Glutamatergic neuron (in vitro differentiated cells): ENCODE measurements at places on chromosomes 5 and 9. TPM values are rescaled to one million over a fixed set of nuclear protein-coding genes. Genes with fewer than 3 reads are reported as not detected.

The ZNF618 gene
- 114 TPM for total RNA-seq

The ASPN gene
- total RNA-seq: not detected

The PAEP gene
- total RNA-seq: not detected

The PCDHB3 gene
- 36.9 TPM for total RNA-seq

The C6 gene
- total RNA-seq: not detected

The LCN9 gene
- total RNA-seq: not detected

The INSL4 gene
- not detected for total RNA-seq

The PTPA gene
- total RNA-seq: 166 TPM

The HSD17B3 gene
- 2.2 TPM for total RNA-seq

The OBP2B gene
- not detected for total RNA-seq

- no peak for DNase-seq
These were observed 569.6 kb downstream of the EBF1 start for GRCh38 chr5:158530115-158530514.

- no peak for DNase-seq
These were observed 7.1 kb downstream of the PRUNE2 start for GRCh38 chr9:76898786-76899185.

- no peak for DNase-seq
These were observed 4.8 kb upstream of the VLDLR start for GRCh38 chr9:2616692-2617377.

- no peak for DNase-seq
These were observed 103.2 kb upstream of the SPATA31D4 start for GRCh38 chr9:81824802-81825730.

GRCh38 chr9:94881023-94881422 lies 154.5 kb downstream of the AOPEP start:
- DNase-seq: no peak

- no peak for DNase-seq
These were observed 367.3 kb upstream of the C9orf72 start for GRCh38 chr9:27940535-27940934.

- DNase-seq: no peak
These were observed 138.1 kb upstream of the WWC1 start for GRCh38 chr5:168153263-168153875.

DNA sequence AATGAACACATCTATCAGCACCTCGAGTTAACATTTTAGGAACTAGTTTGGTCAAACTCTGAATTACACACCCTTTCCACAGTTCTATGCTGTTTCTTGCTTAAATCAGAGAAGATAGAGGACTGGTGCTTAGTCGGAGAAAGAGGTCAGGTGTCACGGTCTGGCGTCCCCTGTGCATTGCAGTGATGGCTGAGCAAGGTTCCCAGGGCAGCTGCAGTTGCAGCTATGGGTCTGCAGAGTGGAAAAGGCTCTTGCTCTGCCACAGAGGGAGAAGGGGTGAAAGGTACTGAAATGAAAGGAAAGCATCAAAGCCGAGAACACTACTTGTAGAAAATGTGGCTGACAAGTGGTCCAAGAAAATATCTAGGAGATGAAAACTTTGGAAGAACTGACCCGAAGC lies 25.2 kb upstream of the SH3RF2 start:
- no peak for DNase-seq

DNA sequence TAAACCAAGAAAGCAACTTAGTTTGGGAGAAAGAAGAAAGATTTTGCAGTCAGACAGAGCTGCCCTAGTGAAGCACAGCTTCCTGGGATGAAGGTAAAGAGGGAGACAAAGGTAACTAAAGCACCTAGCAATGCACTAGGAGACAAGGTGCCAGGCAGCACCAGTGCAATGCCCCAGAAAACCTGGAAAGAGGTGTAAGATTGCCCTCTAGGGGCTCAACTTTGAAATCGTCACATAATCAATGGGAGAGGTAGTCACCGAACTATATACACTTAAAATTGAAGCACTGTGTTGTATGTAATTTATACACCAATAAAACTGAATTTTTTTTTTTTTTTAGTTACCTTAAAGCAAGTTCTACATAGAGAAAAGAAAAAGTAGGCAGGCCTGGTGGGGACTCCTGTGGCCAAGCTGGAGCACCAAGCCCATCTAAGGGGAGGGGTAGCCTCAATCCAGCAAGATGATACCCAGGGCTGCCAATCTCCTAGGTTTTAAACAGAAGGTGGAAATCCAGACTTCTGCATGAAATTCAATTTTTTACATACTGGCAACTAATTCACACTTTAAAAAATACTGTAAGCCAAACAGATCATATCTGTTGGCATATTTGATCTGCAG lies 48.2 kb downstream of the CDK5RAP2 start:
- no peak for DNase-seq

- no peak for DNase-seq
These were observed 104.5 kb upstream of the LHFPL2 start for GRCh38 chr5:78753093-78753531.

DNA sequence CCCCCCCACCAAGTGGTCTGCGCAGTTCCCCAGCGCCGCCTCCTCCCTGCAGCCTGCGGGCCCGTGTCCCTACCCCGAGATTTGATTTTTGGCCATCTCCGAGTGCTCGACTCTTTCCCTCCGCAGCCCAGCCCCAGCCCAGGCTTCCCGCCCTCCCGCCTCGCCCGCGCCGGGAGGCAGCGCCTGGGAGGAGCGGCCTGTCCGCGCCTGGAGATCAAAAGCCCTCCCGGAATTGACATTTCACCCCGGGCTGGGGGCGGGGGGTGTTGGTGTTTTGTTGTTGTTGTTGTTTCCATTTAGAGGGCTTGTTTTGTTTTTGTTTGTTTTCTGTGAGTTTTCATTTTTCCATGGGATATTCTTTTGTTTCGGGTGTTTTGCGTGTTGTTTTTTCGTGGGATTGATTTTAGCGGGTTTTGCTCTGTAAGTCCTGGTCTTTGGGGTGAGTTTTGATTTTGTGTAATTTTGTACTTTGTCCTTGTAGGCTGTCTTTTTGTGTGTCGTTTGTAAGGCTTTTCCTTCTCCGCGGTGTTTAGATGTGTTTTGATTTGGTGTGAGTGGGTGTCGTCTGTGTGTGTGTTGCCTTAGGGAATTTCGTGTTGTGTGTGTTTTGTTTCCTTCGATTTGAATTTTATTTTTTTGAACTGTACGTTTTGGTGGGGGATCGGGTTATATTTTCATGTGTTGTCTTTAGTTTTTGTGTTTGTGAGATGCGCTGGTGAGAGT lies 1.7 kb upstream of the PAX5 start:
- DNase-seq: peak; percentile 67

DNA sequence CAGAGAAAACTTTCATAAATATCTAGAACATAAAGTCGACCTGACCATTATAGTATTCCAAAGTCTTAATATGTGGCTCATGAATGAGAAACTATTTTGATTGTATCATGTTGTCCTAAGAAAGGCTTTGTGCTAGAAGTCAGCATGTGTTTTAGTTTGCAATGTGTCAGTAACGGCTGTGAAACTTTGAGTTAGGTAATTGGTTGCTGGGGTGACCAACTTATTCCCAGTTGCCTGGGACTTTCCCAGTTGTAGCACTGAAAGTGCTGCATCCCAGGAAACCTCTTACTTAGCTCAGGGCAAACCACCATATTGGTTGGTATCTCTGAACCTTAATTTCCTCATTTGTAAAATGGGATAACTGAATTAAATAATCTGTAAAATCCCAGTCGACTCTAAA lies 114.6 kb upstream of the SLC12A2 start:
- no peak for DNase-seq

DNA sequence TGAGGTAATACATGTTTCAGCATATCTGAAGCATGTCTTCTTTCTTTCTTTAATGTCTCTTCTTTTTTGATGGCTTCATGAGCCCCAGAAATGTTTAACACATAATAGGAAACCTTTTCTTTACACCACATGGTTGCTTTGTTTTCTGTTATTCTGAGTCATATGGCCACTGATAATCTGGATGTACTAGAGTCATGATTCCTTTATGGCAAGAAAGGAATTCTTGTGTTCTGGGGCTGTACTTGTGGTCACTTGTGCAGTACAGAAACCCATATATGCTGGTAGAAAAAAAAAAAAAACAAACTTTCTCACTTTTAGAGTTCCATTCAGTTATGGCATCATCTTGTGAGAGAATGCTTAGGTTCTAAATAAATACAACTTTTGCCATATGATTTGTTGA lies 1669.3 kb upstream of the CDH9 start:
- no peak for DNase-seq

DNA sequence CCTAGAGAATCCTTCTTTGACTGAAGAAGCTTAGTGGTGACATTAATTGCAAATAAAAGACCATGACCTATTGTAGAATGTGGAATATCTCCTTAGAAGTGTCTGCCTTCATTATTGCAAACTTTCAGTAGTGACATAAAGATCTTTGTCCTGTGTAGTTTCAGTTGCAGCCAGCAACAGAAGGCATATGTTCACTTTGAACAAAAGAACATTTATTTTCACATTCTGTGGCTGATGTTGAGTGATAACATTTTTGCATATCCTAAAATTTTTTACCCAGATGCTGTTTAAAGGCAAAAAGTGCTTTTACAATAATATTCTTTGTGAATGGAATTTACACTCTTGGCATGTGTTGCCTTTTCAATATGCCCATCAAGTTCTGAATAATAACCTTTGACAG lies 165.9 kb downstream of the TMC1 start:
- DNase-seq: no peak

DNA sequence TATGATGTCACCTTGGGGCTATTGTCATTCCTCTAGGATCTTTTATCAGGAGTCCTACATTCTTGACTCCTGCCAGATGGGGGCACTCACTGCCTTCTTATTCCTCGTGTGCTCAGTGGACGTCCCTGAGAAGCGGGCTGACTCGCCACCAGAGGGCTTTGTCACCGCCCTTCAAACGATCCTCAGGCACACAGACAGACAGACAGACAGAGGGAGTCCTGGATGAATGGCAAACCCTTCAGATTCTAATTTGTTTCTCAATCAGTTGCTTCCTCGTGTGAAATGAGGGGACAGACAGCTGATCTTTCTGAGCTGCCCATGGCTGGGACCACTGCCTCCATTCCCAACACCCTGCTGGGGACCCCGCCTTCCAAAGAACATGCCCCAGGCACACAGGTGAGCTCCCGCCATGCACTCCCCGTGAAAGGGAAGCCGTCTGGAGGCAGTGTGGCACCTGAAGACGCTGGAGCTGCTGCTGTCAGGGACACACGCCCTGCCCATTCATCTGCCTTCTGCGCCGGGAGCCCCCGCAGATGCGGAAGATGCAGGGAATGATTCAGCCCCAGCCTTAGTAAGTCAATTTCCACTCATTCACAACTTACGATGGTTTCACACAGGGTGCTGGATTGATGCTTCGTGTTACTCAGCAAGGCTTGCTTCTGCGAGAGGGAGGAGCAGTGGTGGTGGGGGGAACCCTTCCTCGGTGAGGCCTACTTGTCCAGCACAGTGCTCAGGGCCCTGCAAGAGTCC lies 24.9 kb upstream of the SH3PXD2B start:
- peak; percentile 75 for DNase-seq

GRCh38 chr5:157241483-157241882 lies 24.4 kb upstream of the CYFIP2 start:
- no peak for DNase-seq

GRCh38 chr5:172454358-172455086 lies at the start of gene SH3PXD2B:
Gene SH3PXD2B, minus strand, starts transcription at chr5:172454525. Its CDS starts 173 bp downstream, at chr5:172454352.
- peak; percentile 86 for DNase-seq
